ENCODE measurements at places on chromosomes 5 and 9.
A peak's percentile ranks its signal among the peaks of the same experiment; 100 is the strongest.

- no peak for DNase-seq
Measured at GRCh38 chr9:27818348-27818747, 245.1 kb upstream of the C9orf72 start.

- DNase-seq: no peak
Measured at GRCh38 chr9:34338665-34339385, 9.5 kb downstream of the NUDT2 start.

DNA sequence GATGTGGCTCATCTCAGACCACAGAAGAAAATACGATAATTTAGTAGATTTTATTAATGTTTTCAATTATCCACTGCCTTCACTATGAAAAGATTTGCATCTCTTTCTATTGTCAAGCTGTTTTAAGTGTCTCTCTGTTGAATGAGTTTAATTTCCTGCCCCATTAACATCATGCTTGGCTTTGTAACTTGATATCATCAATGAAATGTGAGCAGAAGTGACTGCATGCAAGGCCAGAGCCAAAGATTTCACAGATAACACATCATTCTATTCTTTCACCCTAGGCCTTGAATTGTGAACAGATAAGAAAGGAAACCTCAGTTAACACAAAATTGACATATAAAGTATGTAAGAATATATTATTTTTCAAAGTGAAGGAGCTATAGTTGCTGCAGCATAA is 986.4 kb upstream of the CDH18 start:
- no peak for DNase-seq

- no peak for DNase-seq
Measured at GRCh38 chr5:121693864-121694263, 157.8 kb upstream of the FTMT start.

GRCh38 chr9:122975196-122975595 is 34.4 kb downstream of the RABGAP1 start:
- no peak for DNase-seq

GRCh38 chr5:145385276-145385675 is 449.9 kb downstream of the PRELID2 start:
- no peak for DNase-seq

DNA sequence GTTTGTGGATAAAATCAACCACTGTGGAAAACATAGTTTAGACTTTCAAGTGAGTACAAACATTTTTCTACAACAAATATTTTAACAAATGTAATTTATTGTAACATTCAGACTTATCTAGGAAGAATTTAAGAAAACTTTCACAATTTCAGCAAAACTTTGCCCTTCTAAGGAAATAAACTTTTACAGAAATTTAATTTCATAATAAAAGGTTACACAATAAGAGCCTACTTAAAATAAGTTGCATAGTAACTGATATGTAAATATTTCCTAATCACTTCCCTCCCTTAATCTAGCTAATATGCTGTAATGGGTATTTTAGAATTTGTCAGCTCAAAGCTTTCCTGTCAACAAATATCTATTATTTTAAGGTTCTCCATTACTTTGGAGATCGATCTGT is 1899.9 kb downstream of the MAT2B start:
- DNase-seq: no peak

DNA sequence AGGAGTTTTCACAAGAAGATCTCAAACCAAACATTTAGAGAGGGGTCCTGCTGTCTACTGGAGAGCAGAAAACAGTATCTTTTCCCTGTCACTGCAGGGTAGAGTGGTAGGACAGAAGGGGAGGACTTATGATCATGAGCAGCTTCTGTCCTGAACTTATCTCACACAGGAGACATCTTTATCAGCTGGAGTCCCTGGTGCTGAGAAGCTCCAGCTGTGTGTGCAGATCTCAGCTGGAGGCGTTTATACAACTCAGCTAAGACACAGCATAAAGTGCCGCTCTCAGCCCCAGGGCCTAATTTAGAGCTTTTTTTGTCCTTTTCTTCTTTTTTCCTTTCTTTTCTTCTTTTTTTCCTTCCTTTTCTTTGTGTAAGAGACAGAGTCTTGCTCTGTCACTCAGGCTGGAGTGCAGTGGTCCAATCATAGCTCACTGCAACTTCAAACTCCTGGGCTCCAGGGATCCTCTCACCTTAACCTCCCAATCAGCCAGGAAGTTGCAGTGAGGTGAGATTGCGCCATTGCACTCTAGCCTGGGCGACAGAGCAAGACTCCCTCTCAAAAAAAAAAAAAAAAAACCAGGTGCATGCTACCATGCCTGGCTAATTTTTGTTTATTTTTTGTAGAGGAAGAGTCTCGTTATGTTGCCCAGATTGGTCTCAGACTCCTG is 31.9 kb downstream of the CCDC125 start:
- peak; percentile 14 for DNase-seq

DNA sequence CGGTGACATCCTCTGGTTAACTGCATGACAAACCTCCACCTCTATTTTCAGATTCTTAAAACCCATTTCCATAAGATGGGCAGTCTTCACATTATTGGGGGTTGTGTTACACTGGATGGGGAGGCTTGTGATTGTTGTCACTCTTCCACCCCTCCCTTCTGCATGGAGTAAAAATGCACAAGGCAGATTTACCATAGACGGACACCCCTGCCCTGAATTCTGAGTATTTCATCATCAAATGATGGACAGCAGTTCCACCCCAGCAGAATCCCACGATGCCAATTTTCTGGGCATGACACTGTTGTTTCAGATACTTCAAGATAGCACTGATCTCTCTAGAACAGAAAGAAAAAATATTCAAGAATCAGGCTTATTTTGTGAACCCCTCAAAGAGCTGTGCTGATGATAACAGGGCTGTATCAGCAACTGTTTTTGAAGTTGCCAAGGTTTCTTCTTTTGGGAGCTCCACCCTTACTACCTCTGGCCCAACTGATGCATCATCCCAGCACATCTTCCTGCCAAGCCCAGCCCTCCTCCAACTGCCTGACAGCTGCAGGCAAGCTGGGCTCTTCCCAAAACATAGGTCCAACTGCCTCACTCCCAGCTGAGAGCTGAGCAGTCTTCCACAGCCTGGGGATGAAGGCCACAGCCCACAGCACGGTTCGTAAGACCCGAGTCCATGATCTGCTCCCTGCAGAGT is 21.4 kb downstream of the CMBL start:
- DNase-seq: no peak

GRCh38 chr9:122095010-122095767 is 2.1 kb upstream of the TTLL11 start:
- peak; percentile 55 for DNase-seq

DNA sequence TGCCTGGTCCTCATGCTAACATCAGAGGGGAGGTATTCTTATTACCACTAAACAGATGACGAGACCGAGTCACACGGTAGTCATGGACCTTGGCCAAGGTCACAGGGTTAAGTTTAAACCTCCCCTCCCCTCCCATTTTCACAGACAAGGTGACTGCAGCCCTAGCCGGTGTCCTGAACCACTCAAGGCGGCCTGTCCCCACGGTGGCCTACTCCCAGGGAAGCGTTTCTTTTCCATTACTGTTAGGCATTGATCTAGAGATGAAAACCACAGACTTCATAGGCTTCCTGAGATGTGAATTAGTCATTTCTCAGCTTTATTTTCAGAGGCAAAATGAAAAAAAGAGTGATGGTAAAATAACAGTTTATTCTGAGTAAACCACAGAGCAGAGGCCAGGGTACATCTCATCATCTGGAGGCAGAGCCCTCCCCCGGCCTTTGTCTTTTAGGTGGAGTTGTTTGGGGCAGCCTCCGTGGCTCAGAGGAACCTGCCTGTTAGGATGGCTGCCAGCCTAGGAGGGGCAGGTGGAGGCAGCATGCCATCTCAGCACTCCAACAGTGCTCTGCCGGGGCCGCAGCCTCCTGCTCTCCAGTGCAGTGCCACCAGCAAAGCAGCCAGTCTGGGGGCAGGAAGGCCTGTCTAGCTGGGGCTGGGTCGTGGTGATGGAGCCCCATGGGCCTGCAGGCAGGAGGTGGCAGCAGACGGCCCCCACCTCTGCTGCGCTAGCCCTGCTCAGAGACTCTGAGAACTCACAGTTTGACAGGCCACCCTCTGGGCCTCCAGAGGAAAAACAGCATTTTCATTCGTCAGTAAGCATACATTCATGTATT is 71.2 kb downstream of the RAPGEF1 start:
- peak; percentile 67 for DNase-seq

DNA sequence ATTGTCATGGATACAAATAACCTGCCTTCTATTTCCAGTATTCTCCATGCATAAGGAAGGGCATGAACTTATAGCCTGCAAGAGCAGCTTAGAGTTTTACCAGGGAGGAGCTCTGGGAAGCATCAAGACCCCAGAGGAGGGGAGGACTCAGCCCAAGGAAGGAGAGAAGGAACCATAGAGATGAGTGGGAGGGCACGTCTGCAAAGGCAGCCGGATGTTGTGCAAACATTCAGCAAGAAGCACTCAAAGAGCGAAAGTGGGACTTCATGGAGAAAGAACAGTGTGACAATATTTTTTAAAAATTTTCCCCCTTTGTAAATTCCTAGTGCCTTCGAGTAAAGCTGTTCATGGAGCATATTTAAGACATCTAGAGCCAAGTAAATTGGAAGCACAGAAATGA is 270.1 kb upstream of the PTGER4 start:
- DNase-seq: no peak

- DNase-seq: no peak
Measured at GRCh38 chr5:14693070-14693469, 28.6 kb downstream of the OTULIN start.

- DNase-seq: no peak
Measured at GRCh38 chr9:4172731-4173130, 127.1 kb downstream of the GLIS3 start.

DNA sequence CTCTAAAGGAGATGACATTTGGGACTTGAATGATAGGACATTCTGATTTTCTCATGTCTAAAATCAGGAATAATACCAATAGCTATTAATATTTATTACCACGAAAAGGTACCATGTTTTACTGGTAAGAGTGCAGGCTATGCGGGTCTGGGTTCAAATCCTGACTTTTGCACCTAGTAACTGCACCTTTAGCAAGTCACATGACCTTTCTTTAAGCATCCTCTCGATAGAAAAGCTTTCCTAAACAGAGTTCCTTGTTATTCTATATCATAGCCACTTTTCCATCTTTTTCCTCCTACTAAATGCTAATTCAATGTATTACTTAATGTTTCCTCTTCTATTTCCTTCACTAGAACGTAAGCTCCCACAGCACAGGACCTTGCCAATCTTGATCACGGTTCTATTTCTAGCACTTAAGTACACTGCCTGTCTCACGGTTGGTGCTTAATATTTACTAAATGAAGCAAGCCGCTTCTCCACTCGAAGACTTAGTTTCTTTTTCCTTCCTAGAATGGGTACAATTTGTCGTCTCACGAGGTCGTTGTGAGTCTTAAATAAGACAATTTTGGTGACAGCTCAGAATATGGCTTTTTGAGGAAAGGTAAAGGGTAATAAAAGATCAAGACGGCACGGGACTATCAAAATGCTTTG is 816 bp downstream of the RBM18 start:
- no peak for DNase-seq

DNA sequence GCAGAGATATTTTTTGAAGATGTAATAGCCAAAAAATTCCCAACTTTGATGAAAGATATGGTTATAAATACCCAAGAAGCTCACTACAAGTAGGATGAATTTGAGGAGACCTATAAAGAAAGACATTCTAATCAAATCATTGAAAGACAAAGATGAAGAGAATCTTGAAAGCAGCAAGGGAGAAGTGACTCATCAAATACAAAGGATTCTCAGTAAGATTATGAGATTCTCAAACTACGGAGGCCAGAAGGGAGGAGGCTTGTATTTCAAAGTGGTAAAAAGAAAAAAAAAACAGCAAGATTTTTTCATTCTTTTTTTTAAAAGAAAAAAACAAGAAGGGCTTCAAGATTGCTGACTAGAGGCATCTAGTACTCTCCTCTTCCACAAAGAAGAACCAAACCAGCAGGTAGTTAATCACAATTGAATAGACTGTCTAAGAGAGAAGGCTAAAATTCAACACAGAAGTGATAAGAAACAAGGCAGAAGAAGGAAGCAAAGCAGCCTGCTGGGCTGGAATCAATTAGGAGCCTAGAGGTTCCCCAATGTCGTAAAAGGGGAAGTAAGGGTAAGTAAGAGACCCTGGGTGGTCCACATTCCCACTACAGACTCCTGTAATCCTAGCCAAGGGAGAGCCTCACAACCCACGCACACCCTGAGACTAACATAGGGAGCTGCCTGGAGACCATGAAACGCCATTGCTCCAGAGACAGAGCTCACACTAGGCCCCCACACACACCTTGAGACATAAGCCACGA is 59.1 kb upstream of the NIPAL4 start:
- DNase-seq: no peak

- no peak for DNase-seq
Measured at GRCh38 chr5:141654298-141654697, 3.1 kb upstream of the FCHSD1 start.

DNA sequence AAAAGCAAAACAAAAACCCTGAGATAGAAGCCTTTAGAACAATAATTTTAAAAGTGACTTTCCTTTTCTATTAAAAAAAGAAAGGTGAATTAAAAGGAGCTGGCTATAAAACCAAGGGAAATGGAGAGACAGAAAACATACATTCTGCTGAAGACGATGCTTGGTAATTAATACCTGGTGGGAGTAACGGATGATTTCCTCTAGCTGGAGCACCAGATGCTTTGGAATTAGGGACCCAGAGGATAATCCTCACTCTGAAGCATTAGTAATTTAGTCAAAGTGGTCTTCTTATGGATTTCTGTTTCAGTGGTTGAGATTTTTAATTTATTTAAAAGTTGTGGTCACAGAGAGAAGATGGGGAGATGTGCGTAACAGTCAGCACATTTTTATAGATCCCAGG is 982.5 kb downstream of the TLE4 start:
- DNase-seq: no peak

- no peak for DNase-seq
Measured at GRCh38 chr5:130514984-130515690, 610.9 kb downstream of the CHSY3 start.

- no peak for DNase-seq
Measured at GRCh38 chr5:7916171-7916804, 47.3 kb downstream of the MTRR start.

GRCh38 chr9:127654619-127655018 is 42.5 kb downstream of the STXBP1 start:
- no peak for DNase-seq

Measured in thyroid gland (tissue), 4 donors.